Osteocyte (in vitro differentiated cells): ENCODE measurements at places on chromosomes 7 and 10.

GRCh38 chr7:92723943-92724342, 112.4 kb downstream of the CDK6 start:
- no peak for DNase-seq

DNA sequence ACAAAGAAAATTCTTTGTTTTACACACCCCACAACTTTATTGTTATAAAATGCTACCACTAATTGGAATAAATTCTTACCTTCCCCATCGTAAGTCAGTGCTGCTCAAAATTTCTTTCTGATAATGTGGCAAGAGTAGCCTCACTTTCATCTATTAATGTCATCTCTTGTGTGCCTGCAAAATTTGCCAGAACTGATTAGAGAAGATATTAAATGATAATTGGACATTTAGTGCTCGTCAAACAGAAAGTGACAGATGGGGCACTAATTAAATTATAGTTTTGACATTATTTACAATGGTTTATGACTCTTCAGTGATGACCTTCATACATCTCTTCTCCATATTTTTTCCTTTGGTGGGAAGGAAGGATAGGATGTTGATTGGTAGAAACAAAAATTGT, 690.9 kb downstream of the NXPH1 start:
- no peak for DNase-seq

- no peak for DNase-seq
Observed at GRCh38 chr7:50246551-50246950, 58.0 kb upstream of the IKZF1 start.

DNA sequence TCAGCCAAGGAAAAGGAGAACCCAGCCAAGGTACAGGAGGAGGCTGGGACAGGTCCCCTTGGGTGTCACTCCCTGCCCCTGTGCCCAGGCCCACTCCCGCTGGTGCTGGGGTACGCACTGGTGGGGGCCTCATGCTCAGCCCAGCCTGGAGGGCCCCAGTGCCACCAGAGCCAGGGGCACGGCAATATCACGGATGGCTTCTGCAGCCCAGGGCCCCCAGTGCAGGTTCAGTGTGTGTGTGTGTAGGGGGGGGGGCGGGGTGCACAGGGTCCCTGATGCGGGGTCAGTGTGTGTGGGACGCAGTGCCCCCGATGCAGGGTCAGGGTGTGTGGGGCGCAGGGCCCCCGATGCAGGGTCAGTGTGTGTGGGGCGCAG, 23.4 kb upstream of the ZNF716 start:
- DNase-seq, result no peak

GRCh38 chr10:12279281-12279680, 70.1 kb upstream of the CAMK1D start:
- DNase-seq, result no peak

- no peak for DNase-seq
Observed at GRCh38 chr10:122450353-122450990, 4.0 kb upstream of the ARMS2 start.

DNA sequence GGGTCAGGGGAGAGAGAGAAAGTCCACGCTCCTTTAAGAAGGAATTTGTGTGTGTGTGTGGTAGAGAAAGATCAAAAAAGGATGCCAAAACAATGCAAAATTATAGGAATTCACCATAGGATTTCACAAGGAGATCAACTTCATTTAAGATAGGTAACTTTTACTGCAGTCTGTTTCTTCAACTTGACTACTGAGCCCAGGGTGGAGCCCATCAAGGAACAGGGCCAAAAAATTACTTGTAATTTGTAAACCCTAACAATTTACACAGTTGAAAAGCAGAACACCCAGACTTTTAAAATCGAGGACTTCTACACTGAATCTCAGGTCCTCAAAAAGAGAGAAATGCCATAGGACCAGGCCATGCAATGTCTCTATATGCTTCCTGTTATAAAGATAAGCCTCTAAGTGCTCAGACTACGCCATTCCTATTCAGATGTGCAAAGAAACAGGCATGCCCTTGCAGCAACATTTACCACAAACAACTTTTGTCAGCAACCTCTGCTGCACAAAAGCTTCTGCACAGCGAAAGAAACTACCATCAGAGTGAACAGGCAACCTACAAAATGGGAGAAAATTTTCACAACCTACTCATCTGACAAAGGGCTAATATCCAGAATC, 10.6 kb upstream of the GIMAP4 start:
- DNase-seq, result no peak

GRCh38 chr10:131213741-131214505, 97.6 kb downstream of the TCERG1L start:
- peak; percentile 53 for DNase-seq

DNA sequence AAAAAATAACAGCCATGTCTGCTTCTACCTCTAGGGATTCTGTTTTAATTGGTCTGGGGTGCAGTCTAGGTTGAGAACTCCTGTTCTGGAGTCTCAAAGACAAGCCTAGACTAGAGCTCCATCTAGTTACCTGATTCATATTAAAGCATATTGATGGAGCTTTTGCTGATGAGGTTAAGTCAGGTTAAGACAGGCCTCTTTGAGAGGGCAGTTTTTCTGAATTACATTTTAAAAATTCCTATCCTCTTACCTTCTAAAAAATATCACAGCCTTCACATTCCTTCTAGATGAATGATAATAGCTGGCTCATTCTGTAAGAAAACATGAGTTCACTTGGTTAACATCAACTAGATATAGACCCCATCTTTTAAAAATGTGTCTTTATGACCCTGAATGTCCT, 28.9 kb downstream of the MGAM start:
- DNase-seq, result no peak

GRCh38 chr10:120701381-120701780, 149.8 kb upstream of the WDR11 start:
- DNase-seq, result no peak

DNA sequence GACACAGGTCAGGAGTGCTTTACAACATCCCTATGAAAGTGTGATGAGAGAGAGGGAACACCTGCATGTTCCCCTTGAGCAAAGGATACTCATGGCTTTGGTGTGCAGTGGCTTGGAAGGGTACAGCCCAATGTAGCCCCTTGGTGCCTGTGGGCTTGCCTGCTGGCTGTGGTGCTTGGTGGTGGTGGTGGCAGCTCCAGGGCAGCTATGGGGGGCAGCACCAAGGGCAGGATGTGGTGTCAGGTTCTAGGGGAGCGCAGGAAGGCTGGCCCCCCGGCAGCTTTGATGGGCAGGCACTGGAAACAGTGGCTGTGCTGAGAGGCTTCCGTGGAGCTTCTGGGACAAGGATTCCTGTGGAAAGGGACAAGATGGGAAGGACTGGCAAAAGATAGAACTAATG, 464.0 kb upstream of the ZMIZ1 start:
- peak; percentile 48 for DNase-seq

- DNase-seq, result peak; percentile 73
Observed at GRCh38 chr10:118626953-118627352, 31.5 kb upstream of the PRLHR start.

DNA sequence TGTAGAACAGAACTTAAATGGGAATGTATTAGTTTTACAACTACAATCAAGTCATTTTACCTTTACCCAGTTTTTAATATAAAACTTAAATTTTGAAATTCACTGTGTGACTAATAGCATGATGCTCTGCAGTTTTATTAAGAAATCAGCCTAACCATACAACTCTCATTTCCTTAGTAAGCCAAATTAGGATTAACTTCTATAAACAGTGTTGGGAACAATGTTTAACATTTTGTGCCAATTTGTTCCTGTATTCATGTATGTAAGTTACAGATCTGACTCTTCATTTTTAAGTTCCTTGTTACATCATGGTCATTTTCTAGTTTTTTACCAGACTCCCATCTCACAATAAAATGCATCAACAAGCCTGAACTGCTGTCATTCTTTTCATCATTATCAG, 209.8 kb downstream of the ZEB1 start:
- DNase-seq, result no peak

GRCh38 chr7:16986755-16987154, 105.0 kb upstream of the AGR3 start:
- no peak for DNase-seq

DNA sequence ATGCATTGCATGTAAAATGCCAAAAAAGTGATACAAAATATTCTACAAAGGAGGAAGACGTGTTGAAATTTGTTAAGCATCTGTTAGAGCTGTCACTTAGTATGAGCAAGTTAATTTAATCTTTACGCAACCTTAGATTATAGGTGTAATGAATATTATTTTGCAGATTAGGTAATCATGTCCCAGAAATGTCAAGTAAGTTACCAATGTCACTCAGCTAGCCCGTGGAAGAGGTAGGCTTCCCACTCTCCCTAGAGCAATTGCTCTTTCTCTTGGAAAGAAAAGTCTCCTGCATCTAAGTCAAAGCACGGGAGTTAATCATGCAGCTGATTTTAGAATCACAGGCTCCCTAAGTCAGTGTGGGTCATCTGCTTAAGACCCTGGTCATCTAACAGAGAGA, 830.4 kb upstream of the IGFBP3 start:
- no peak for DNase-seq

- DNase-seq, result peak; percentile 38
Observed at GRCh38 chr7:154919344-154920225, 83.3 kb downstream of the PAXIP1 start.

GRCh38 chr7:151481650-151482505, 37.8 kb downstream of the RHEB start:
- no peak for DNase-seq

GRCh38 chr10:132179551-132180392, 7.0 kb upstream of the DPYSL4 start:
- no peak for DNase-seq

DNA sequence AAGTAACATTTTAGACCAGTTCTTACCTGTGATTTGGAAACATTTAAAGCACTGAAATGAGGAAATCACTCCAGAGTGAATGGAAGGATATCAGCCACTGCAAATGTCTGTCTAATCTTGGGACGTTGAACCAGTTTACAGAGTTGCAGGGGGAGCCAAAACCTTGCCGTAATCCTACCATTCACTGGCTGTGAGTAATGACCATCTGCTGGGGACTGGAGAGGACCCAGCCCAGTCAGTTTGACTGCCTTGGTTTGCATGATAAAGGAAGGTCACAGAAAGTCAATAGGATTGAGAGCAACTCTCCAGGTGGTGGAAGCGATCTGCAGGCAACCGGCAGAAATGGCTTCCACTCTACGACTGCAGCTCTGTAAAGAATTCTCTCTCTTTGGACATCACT, 167.2 kb downstream of the AKR1D1 start:
- DNase-seq, result no peak

GRCh38 chr7:150375662-150376521, 3.2 kb upstream of the ZNF775 start:
- DNase-seq, result no peak

DNA sequence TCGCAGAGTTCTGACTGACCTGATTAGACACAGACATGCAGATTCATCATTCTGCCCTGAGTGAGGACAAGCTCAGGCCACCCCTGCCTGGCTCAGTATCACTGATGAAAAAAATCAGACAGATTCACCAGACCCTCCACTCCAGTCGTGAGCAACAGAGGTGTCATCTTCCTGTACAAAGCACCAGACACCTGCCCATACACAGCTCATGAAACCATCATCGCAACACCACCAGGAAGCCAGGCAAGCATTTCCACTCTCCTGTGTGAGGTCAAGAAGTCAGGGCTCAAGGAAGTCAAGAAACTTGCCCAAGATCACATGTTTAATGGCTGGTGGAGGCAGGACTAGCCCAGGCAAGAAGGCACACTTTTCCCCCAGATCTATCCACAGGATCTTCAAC, 163.0 kb downstream of the CALN1 start:
- DNase-seq, result no peak

DNA sequence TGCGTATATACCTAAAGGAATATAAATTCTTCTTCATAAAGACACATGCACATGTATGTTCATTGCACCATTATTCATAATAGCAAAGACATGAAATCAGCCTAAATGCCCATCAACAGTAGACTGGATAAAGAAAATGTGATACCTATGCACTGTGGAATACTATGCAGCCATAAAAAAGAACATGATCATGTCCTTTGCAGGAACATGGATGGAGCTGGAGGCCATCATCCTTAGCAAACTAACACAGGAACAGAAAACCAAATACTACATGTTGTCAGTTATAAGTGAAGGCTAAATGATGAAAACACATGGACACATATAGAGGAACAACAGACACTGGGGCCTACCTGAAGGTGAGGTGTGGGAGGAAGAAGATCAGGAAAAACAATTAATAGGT, 48.7 kb downstream of the GPR37 start:
- DNase-seq, result no peak

GRCh38 chr7:85776691-85777345, 590.0 kb upstream of the SEMA3D start:
- no peak for DNase-seq

- DNase-seq, result no peak
Observed at GRCh38 chr10:71677261-71677660, 42.3 kb downstream of the C10orf105 start.

DNA sequence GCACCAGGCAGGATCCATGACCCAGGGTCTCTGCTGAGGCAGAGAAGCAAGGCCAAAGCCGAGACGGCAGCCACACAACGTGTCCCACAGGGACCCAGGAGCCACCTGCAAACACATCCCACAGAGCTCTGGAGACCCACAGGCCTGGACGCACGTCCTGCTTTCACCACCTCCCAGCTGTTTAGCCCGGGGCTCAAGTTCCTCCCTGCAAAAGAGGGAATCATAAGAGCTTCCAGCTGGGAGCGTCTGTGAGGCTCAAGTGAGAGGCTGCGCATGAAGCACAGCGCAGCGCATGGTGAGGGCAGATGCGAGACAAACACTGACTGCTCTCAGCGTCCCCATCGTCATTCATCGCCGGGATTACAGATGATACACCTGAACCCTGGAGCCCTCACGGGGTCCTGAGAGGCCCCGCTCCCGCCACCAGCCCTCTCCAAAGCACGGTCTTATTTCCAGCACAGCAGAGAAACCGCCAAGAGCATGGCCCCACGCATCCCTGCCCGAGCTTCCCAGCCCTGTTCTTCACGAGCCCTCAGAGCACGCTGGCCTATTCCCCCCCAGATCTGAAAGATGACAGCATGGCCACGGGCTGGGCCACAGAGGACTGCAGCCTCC, 88.7 kb downstream of the MAD1L1 start:
- DNase-seq, result no peak

GRCh38 chr10:89640241-89640640, 4.8 kb downstream of the PANK1 start:
- no peak for DNase-seq

- DNase-seq, result no peak
Observed at GRCh38 chr7:70143075-70144044, 545.1 kb downstream of the AUTS2 start.

DNA sequence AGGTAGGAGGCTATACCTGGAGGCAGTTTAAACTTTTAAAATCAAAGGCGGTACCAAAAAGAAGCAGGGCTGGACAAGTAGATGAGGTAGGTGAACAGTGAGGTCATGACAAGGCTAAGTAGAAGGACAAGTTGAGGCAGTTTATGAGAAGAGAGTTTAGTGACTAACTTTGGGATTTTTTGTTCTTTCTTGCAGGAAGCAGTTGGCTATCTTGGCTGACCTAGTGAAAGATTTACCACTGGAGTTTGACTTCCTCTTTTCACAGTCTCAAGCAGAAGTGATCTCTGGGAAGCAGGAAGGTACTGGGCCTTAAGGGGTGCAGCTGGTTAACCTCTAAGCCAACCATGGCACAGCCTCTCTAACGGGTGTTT, 26.3 kb downstream of the ENTPD7 start:
- no peak for DNase-seq

GRCh38 chr7:45187089-45187945, 29.7 kb downstream of the RAMP3 start:
- DNase-seq, result peak; percentile 38
